HFFc6 (cell line): ENCODE measurements at places on chromosomes 2 and 18. TPM values are rescaled to one million over a fixed set of nuclear protein-coding genes. Genes with fewer than 3 reads are reported as not detected.

GRCh38 chr2:176138923-176139660 lies 9.6 kb downstream of the HOXD8 start:
- DNase-seq: no peak

DNA sequence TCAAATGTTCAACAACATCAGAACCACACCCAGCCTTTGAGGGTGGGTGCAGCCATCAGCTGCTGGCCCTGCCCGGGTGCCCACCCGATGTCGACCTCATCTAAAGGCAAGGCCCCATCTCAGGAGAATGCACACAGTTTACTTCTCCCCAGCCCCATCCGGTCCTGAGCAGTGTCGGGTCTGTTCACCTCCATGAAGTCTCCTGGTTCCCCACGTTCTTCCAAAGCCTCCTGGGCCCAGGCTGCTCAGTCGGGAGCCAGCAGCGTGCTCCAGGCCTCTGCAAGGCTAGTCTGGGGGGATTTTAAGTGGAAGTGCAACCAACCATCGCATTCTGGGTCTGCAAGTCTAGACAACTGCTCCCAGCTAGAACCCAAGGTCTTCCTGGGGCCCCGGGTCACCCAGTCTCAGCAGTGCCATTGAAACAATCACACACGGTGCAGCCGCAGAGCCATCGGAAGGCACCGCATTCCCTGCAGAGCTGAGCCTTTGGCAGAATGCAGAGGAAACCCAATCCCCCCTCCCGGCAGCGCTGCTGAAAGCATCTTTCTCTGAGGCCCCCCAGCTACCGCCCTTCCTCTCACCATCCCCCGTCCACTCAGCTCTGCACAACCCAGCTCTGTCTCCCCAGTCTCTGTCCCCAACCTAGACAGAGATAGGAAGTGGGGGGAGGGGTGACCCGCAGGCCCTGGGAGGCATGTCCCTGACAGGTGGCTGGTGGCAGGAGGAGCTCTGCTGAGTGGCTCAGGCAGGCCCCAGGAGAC lies 8.5 kb downstream of the ESPNL start:
- DNase-seq: no peak

- no peak for DNase-seq
Measured at GRCh38 chr18:63320975-63321265, 1.4 kb upstream of the BCL2 start.

DSC1 gene
- not detected in 3 replicates for total RNA-seq

GRCh38 chr2:53234548-53234903 lies 533.1 kb upstream of the CHAC2 start:
- DNase-seq: no peak

DNA sequence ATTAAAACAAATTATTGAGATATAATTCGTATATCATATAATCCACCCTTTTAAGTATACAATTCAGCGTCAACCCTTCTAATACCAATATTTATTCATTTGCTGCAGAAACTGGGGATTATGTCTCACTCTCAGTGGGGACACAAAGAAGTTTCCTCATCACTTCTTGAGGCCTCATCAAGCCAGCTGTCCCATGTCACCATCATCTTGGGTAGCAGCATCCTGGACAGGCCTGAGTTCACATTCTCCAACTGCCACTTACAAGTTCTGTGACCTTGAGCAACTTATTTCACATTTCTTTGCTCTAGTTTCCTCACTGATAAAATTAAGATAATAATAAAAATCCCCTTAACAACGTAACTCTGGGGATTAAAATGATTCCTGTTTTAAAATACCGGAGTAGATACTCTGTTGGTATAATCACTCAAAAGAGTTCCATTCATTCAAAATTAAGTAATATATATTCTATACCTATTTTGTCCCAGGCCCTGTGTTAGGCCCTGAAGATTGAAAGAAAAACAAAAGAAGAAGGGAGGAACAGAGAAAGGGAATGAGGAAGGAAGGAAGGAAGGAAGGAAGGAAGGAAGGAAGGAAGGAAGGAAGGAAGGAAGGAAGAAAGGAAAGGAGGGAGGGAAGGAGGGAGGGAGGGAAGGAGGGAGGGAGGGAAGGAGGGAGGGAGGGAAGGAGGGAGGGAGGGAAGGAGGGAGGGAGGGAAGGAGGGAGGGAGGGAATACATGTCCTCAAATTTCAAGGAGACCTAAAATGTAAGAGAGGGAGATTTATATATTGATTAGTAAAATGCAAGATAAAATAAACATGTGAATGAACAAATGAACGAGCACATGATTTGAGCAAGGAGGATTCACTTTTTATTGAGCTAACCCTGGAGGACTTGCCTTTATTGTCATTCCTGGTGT lies 42.4 kb downstream of the NCKAP5 start:
- DNase-seq: no peak

SERPINB10 gene
- total RNA-seq: 1.3 and 2.3 TPM in 2 replicates
